ENCODE measurements at places on chromosomes 16 and 17.

GRCh38 chr16:85209526-85210121 is 97.4 kb upstream of the CIBAR2 start:
- no peak for DNase-seq

- no peak for DNase-seq
These were observed 9.9 kb downstream of the XYLT1 start for GRCh38 chr16:17460890-17461289.

- DNase-seq, result no peak
These were observed 50.5 kb downstream of the EPN2 start for GRCh38 chr17:19287651-19288050.

GRCh38 chr17:4806456-4806776 is 536 bp upstream of the PLD2 start:
- DNase-seq, result peak; percentile 23

DNA sequence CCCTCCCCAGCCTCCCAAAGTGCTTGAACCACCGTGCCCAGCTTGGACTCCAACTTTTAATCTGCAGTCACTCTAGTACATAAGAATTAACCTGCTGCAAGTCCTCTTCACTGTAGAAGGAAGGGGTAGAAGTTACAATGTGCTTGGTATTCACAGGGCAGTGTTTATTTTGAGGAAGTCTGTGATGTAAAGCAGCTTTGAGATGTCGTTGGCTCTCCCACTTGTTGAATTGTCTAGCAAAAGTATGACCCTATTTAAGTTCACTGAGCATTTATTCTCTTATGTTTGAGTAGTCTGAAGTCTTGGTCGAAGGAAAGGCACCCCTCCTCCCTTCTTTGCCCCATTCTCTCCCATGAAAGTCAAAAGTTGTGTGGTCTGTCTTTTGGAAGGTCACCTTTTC is 28.2 kb downstream of the SF3B3 start:
- DNase-seq, result no peak

GRCh38 chr17:32256012-32256700 is 9.5 kb upstream of the RHBDL3 start:
- no peak for DNase-seq

DNA sequence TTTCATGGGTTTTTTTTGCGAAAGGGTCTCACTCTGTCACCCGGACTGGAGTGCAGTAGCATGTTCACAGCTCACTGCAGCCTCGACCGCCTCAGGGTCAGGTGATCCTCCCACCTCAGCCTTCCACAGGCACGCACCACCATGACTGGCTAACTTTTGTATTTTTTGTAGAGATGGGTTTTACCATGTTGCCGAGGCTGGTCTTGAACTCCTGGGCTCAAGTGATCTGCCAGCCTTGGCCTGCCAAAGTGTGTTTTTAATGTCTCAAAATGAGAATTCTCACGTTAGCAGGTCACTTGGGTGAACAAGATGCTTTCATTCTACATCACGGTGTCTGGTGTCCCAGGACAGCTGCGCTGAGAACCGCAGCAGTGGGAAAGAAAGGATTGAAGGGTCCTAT is 3.2 kb downstream of the FBXO31 start:
- DNase-seq, result no peak

DNA sequence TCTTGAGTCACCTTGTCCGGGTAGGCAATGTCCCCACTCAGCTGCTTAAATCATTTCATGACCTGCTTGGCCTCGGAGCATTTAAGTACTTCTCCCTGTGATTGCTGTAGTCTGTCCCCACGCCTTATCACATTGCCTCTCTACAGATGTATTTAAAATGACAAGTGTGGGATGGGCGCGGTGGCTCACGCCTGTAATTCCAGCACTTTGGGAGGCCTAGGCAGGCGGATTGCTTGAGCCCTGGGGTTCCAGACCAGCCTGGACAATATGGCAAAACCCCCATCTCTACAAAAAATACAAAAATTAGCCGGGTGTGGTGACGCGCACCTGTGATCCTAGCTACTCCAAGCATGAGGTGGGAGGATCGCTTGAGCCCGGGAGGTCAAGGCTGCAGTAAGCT is 1.3 kb upstream of the GJC1 start:
- DNase-seq, result no peak

DNA sequence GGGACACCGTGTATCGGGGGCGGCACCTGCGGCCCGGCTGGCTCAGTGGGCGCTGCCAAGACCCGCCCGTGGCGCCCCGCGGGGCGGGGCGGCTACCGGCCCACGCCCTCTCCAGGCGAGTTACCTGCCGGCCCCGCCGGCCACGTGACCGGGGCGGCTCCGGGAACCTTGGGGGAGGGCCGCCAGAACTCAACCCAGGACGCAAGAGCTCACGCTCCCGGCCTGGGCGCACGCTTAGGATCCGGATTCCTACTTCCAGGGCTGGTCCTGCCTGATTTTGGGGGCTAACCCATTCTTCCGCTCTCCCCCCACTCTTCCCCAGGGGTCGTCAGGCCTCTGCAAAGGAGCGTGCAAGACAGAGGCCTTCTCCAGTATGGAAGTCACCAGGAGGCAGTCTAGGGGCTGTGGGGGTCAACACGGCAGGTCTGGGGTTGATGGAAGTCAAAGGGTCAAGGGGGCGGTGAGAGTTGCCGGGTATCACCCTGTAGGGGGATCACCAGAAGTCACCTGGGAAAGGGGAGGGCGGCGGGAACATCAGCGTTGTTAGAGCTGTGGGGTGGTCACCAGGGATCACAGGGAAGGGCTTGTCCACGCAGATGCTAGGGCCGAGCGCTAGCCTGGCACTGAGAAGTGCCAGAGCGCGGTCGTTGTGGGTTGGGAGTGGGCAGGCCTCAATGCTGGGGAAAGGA is 354 bp upstream of the ESRP2 start:
- DNase-seq, result peak; percentile 22

- no peak for DNase-seq
These were observed 61.6 kb downstream of the GNA13 start for GRCh38 chr17:64994781-64995538.

DNA sequence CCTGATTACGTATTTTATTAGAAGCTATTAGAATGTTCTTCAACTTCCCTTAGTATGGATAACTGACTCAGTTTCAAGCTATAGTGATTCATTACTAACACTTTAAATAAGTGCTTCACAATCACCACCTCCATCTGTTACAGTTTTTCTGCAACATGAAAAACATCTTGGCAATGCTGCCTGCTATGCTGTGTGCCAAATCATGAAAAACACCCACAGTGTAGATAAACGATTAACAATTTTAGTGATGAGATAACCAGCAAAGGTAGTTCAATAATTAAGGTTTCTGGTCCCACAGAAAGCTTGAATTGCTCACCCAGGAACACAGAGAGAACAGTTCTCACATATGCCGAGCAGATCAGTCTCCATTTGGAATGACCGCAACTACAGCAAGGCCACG is 51.4 kb upstream of the SLC25A19 start:
- DNase-seq, result no peak

DNA sequence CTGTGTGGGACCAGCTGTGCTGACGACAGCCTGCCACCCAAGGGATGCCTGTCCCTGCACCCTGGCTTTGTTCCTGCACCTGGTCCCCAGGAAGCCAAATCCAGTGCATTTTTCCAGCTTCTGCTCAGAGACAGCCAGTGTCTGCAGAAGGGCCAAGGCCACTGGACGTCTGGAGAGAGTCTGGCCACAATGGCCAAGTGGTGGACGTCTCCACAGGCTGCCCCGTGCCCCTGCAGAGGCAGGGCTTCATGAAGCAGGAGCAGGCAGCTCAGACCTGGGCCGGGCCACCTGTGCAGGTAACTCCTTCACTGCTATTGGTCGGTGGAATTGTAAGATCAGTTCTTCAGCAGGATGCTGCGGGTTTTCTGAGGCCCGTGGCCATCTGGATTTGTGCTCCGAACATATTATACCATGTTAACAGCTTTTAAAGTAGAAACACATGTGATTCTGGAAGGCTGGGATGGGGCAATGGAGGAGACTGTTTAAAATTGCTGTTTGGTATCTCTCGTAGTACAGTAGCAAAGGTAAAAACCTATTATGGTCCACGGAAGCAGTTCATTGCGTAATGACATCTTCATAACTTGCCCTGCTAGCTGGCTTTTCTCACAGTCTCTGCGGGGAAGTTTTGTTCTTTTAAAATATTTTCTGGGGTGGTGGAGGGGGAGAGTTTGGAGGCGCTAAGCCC is 185.3 kb downstream of the CCDC182 start:
- no peak for DNase-seq

DNA sequence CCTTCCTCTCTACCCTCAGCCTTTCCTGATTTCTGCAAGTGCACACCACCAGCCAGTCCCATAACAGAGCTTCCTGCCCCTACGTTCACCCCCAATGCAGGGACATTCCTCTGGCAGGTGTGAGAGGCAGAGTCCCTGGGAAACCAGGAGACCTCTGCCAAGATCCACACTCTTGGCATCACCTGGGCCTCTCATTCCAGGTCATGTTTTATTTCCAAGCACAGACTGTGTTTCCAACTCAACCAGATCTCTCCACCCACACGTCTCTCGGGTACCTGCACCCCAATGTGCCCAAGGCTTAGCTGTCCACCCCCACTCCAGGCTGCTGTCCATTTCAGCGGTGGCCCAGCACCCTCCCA is 21.0 kb upstream of the PHB1 start:
- no peak for DNase-seq

DNA sequence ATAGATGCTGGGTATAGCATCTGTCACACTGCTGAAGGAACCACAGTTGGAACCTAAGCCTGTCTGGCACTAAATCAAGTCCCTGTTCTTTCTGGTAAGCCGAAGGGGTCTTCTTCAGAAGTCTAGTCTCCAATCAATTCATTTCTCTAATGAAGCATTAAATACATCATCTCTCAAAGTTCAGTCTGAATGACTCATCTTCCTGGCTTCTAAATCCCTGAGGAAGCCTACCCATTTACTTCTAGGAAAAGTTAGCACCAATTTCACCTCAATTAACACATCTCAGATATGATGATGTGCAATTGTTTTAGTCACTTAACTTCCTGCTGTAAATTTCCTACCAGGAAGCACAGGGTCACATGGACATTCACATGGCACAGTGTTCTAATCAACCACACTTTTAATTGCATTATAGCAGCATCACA is 49.9 kb downstream of the TEX14 start:
- peak; percentile 14 for DNase-seq

- no peak for DNase-seq
These were observed 154.9 kb downstream of the SDK2 start for GRCh38 chr17:73489333-73489732.

DNA sequence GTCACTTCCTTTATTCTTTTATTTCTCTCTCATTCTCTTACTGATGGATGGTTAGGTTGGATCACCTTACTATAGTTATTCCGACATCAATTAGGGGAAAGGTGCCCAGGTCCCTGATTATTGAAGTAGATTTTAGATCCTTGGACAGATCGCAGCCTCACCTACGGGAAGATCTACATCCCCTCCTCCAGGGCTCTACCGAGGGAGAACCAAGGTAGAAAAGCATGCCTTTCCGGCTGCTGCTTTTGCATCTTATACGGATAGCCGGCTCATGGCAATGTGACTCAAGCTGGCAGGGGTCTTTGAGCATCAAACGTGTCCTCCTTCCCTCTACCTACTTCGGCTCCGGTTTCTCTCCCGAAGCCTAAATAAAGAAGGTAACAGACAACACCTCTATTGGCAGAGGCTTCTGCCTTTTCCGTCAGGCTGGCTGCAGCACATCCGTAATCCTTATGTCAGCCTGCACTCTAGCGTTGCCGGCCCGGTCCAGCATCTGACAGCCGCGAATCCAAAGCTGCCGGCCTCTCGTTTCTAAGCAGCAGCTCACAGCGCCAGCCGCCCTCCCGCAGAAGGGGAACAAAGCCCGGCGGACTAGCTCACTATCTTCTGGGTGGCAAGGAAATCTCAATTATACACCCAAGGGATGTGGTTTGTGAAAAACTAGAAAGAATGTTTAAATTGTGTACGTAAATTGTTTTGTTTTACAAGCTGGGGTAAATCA is 46.9 kb downstream of the IRX6 start:
- DNase-seq, result peak; percentile 47

DNA sequence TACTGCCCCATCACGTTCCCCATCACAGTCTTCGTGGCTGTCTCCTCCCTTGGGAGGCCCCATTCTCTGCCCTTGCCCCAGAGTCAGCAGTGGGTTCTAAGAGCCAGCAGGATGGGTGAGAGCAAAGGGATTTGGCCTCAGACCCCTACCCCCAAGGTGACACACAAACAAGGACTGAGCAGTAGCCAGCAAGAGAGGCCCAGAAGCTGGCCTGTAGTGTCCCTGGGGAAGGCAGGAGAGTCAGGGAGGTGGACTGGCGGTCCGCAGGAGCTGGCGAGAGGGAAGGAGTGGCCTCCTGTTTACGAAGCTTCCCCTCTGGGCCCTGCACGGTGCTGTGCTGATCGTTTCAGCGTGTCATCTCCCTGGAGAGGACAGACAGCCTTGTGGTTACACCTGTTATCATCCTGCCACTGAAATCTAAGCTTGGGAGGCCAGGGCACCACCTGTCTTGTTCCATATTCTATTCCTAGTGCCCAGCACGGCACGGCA is 8.4 kb downstream of the WDR81 start:
- DNase-seq, result no peak

DNA sequence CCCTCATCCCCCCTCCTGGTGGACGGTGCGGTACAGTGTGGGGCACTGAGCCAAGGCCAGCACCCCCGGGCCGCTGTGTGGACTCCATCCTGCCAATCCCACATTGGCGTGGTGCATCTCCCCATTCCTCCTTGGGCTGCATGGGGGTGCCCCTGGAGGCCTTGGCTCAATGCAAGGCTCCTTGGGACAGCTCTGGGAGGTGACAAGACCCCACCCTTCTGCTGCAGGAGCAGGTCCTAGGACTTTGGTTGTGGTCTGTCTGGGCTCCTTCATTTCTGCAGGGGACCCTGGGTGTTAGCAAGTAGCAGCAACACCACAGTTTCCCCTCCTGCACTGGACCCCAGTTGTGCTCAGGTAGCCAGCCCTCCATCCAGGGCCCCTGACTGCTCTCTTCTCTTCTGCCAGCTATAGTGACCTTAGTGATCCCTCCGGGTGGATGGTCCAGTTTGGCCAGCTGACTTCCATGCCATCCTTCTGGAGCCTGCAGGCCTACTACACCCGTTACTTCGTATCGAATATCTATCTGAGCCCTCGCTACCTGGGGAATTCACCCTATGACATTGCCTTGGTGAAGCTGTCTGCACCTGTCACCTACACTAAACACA is 1.3 kb downstream of the PRSS21 start:
- DNase-seq, result no peak

- no peak for DNase-seq
These were observed 26.3 kb downstream of the MARCHF10 start for GRCh38 chr17:62781831-62782251.

DNA sequence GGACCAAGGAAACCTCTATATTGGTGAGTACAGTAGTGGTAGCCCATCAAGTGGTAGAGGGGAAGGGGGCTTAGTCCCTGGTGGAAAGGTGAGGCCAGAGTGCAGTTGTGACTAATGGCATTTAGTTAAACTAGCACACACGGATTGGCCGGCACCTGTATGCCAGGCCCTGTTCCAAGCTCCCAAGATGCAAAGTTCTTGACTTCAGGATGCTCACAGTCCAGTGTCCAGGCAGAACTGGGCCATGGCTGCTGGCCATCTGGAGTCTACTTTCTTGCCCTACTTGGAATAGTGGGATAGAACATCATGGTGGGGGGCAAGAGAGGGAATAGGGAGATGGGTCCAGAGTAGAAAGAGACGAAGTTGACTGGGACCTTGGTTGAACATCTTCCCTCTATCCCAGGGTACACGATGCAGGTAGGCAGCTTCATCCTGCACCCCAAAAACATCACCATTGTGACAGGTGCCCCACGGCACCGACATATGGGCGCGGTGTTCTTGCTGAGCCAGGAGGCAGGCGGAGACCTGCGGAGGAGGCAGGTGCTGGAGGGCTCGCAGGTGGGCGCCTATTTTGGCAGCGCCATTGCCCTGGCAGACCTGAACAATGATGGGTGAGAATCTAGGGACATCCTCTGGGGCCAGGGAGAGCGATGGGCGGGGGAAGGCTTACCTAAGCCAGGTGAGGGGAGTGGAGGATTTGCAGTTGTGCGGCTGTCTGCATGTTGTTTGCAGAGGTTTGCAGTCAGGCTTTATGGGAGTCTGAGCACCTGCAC is 15.2 kb downstream of the ITGA3 start:
- DNase-seq, result no peak

Measured in ACHN (cell line).